Osteocyte (in vitro differentiated cells): ENCODE measurements at places on chromosomes 1 and 21.

- H3K27ac ChIP-seq = no peak overlapping the region
- peak; percentile 27 for DNase-seq
- H3K4me3 ChIP-seq = no peak overlapping the region
- H3K36me3 ChIP-seq = no peaks in the 10 kb centered on the region
- H3K4me1 ChIP-seq = no peaks in the 10 kb centered on the region
These were observed 134.1 kb upstream of the KRTAP19-8 start for GRCh38 chr21:31172328-31172727.

DNA sequence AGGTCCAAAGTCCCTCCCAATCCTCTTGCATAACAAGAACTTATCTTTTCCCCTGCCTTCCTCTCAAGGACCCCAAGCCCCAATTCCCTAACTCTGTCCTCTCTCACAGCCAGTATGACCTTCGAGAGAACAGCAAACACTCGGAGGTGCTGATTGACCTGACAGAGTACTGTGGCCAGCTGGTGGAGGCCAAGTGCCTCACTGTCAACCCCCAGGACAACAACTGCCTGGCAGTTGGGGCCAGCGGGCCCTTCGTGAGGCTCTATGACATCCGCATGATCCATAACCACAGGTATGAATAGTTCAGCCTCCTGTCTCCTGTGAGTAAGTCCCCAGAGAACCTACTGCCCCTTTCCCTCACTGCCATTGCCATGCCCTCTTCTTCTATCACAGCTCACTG is 29.9 kb upstream of the TMEM222 start:
- H3K4me1 ChIP-seq = peaks cover 1% of the 10 kb centered on the region
- no peak overlapping the region for H3K27ac ChIP-seq
- DNase-seq = no peak
- H3K4me3 ChIP-seq = no peak overlapping the region

DNA sequence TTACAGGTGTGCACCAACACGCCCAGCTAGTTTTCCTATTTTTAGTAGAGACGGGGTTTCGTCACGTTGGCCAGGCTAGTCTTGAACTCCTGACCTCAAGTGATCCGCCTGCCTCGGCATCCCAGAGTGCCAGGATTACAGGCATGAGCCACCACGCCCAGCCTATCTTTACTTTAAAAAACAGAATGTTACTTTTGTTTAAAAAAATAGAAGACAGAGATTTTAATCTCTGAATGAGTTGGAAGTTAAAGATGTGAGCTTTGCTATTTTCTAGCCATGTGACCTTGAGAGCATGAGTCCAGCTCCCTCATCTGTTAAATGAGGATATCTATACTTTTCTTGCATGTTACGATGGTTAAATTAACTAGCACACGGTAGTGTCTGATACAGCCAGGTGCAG is 3.9 kb upstream of the PUM1 start:
- no peaks in the 10 kb centered on the region for H3K36me3 ChIP-seq
- no peak overlapping the region for H3K4me3 ChIP-seq
- no peak overlapping the region for H3K27ac ChIP-seq
- DNase-seq = no peak
- H3K4me1 ChIP-seq = peaks cover 2% of the 10 kb centered on the region

DNA sequence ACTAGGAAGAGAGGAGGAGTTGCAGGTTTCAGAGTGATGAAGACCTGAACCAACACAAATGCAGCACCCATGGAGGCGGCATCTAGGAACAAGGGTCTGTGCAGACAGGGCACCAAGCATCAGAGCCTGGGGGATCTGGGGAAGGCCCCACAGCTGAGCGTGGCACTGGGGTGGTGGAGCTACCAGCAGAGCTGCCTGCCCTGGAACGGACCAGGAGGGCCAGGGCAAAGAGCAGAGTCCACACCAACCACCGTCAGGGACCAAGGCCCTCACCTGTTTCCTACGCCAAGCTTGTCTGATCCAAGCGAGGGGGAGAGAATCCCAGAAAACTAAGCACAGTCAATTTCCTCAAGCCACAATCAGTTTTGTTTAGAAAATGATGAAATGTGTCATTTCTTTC is 79.0 kb upstream of the SYT6 start:
- H3K36me3 ChIP-seq = no peaks in the 10 kb centered on the region
- no peaks in the 10 kb centered on the region for H3K4me1 ChIP-seq
- H3K4me3 ChIP-seq = no peak overlapping the region
- no peak overlapping the region for H3K27ac ChIP-seq

- H3K4me3 ChIP-seq = no peak overlapping the region
- no peak for DNase-seq
- H3K27me3 ChIP-seq = no peaks in the 10 kb centered on the region
- H3K27ac ChIP-seq = peak overlapping the region; percentile 100
These were observed 13.7 kb upstream of the MEX3A start for GRCh38 chr1:156095906-156096508.
